ENCODE measurements at places on chromosomes 11 and 22.

GRCh38 chr22:19747551-19747950 is 13.0 kb upstream of the TBX1 start:
- DNase-seq = no peak

- no peak for DNase-seq
Measured at GRCh38 chr22:27540656-27541396, 260.7 kb downstream of the MN1 start.

GRCh38 chr22:35332278-35332677 is 32.6 kb downstream of the TOM1 start:
- no peak for DNase-seq

- no peak for DNase-seq
Measured at GRCh38 chr11:66950112-66950535, 8.1 kb downstream of the PC start.

GRCh38 chr22:19464546-19464945 is 14.4 kb downstream of the UFD1 start:
- no peak for DNase-seq

GRCh38 chr11:89168396-89168795 is 9.3 kb upstream of the TYR start:
- DNase-seq = no peak

GRCh38 chr22:17890892-17891291 is 116.6 kb upstream of the BID start:
- no peak for DNase-seq

DNA sequence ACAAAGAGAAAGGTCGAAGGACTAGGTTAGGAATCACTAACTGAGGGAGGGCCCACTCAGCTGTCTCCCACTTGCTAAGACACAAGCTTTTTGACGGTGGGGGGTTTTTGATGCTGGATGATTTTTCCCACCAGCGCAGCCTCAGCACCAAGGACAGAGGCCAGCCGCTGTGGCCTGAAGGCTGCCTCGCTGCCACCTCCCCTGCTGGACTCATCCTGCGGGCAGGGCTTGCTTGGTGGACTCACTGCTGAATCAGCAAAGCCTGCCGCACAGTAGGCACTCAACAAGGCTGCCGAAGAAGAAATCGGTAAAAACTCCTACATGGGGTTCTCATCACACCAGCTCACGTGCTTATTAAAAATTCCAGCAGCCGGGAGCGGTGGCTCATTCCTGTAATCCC is 2.6 kb downstream of the ALG12 start:
- no peak for DNase-seq

DNA sequence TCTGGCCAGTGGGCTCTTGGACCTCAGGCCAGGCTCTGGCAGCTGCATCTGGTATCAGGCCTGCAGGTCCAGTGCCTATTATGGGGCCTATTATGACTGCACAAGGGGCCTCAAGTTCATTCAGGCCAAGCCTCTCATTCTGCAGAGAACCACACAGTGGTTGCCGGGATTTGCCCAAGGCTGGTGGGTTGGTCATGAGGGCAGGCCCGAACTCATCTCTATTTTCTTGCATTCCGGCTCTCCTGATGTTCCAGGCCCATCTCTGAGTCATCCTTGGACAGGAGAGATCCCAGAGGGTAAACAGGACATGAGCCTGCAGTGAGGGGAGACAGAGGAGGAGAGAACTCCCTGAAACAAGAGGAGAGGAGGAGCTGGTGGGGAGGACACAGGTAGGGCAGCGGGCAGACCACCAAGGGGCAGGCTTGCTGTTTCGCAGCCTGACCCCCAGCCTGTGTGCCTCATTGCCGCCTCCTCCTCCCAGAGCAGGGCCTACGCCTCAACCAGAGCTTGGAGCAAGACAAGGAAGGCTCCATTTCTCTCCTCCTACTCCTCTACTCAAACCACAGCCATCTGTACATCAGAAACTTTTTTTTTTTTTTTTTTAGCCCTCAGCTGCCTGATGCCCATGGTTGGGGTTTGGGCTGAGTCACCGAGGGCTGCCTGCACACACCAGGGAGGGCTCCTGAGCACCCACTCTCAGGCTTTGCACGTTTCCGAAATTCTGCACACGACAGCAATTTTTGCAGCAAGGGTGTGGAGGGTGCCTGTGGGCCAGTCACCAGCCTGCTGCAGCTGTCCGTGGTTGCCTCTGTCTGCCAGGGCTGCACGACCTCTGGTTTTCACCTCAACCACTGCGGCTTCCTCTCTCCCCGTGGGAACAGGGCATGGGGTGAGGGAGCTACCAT is 12.7 kb upstream of the TREH start:
- DNase-seq = no peak

- no peak for DNase-seq
Measured at GRCh38 chr11:130121445-130121978, 38.1 kb upstream of the ST14 start.

GRCh38 chr11:11894486-11894885 is 52.7 kb downstream of the USP47 start:
- no peak for DNase-seq

DNA sequence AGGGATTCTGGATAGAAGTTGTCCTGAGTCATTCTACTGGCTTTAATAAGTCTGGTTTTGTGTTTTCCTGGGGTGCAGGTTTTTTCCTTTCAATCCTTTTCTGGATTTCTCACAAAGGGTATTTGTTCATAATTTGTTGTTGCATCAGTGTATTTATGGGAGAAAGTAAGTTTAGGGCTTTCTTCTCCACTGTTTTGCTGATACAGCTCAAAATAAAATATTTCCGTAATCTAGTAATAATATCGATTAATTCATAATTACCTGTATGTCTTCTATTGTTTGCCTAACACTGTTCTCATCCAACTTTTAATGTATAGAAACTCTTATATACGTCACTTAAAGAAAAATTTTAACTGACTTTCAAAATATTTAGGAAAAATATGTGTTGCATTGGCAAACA is 728.2 kb downstream of the LUZP2 start:
- DNase-seq = no peak

GRCh38 chr22:39643311-39644083 is 72.9 kb downstream of the CACNA1I start:
- DNase-seq = no peak
